HEK293T (cell line): ENCODE measurements at places on chromosomes 5 and 9.

- DNase-seq = peak; percentile 65
Observed at GRCh38 chr5:36696059-36696673, 89.8 kb downstream of the SLC1A3 start.

DNA sequence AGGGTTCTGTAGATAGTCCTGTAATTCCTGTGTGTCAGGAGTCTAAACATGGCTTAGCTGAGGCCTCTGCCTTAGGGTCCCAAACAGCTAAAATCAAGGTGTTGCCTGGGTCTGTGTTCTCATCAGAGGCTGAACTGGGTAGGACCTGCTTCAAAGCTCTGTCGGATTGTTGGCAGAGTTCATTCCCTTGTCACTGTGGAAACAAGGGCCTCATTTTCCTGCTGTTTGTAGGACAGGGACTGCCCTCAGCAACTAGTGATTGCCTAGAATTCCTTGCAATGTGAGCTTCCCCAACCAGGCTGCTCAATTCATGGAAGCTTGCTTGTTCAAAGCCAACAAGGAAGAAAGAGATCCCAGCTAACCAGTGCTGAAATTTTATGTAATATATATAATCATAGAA, 283.2 kb downstream of the DNAH5 start:
- DNase-seq = no peak

DNA sequence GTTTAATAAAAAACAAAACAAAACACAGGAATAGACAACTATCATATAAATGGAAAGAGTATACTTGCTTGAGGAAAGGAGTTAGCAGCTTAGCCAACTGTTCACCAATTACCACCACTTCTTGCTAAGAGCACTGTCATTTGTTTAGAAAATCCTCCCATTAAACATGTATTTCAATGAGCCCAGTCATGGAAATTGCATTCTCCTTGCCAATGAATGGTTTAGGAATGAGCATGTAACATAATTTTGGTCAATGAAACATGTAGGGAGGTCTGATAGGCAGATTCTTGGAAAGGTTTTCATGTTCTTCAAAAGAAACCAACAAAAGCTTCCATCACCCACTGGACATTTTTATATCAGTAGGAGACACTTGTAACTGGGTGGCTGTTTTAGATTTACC, 502.8 kb upstream of the PAPPA start:
- no peak for DNase-seq

GRCh38 chr5:40227366-40227765, 452.3 kb upstream of the PTGER4 start:
- no peak for DNase-seq

GRCh38 chr5:160455600-160455999, 33.9 kb downstream of the PTTG1 start:
- no peak for DNase-seq

DNA sequence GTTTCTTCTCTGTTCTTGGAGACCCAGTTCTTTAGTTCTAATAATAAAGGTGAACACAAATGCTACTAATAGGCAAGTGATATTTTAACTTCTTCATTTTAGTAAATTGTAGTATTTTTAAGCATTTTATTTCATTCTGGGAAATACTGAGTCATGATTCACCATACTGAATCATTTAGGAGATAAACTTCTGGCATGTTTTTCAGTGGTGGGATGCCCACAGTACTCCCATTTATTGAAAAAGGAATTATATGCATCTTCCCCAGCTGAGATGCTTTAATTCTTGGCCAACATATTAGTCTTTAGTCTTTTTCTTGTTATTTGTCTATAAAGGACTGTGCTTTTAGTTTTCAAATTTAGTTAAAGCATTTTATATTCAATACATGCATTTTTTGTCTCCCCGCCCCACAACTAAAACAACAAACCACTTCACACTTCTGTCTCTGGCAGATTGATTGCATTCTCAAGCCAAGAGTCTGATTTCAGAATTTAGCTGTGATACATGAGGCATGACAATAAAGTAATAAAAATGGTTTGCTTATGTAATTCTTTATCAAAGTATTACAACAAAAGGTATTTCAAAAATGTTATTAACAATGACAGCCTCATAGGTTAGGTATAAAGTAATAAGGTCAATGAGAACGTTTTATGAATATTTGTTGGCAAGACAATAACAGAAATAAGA, 125.2 kb upstream of the CDH18 start:
- no peak for DNase-seq

DNA sequence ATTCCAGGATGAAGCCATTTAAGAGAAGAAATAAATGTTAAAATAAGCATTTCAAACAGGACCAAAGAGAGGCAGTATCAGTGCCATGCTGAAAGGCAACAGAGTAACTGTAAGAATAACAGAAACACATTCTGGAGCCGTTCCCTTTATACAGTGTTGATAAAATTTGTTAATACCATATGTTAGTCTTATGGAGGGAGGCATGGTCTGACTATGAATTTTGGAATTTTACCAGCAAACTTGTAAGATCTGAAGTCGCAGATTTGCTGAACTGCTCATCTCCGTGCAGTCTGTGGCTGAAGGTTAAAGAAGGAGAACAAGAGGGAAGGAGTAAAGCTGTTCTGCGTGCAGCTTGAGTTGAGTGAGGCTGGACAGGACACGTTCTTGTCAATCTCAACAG, 508.4 kb downstream of the NFIB start:
- DNase-seq = no peak

DNA sequence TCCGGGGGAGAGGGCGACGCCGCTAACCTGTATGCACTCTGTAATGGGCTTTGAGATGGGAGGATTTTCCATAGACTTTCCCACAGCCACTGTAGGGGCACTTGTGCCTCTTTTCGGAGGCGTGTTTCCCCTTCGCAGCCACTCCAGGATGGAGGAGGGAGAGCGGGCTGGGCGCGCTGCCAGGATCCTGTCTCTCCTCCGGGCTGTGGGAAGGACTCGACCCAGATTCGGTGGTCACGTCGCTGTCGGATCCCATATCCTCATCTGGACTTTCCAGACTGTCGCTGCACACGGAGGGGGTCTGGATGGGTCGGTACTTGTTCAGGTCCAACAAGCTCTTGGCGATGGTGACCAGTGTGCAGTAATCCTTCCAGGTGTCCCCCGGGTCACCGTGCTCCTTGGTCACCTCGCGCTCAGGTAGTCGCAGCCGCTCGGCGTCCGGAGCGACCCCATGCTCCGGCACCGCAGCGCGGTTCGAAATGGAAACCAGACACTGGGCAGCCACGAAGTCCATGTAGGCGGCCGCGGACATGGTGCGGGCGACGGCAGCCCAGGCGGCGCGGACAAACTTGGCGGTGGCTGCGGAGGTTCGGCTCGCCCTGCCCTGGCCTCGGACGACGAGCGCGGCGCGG, 1.5 kb downstream of the KLF9 start:
- no peak for DNase-seq

DNA sequence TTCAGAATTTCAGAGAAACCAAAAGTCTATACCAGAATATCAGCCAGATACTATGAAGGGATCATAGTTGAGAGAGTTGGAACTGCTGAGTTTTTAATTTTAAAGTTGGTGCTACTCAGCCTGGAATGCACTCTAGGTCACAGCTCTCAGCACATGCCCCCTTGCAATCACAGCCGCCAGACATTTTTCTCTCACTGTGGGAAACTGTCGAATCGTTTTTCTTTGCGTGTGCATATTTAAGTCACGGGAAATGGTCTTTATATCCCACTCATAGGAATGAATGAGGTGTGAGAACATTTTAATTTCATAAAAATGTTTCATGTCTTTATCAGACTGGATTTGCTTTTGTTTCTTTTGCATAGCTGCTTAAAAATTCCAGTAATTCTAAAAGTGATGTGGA, 12.2 kb upstream of the SPDL1 start:
- DNase-seq = no peak

DNA sequence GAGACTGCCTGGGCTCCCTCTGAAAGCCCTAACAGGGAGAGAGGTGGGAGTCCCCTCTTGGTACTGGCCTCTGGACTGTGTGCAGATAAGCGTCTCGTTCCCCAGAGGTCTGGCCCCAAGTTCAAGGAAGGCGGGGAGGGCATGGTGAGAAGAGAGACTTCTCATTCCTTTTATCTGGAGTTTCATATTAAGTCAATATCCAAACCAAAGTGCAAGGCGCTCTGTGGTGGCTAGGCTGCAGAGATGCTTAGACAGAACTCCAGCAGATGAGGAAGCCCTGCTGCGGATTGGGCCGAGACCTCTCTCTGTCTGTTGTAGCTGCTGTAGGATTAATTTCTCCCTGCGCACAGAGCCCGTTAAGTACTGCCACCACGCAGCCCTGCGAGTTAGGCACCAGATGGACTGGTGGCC, 16.0 kb downstream of the MVB12B start:
- DNase-seq = no peak

GRCh38 chr9:82720515-82720914, 342.4 kb downstream of the RASEF start:
- no peak for DNase-seq

- DNase-seq = no peak
Observed at GRCh38 chr9:10052916-10053315, 559.9 kb downstream of the PTPRD start.

DNA sequence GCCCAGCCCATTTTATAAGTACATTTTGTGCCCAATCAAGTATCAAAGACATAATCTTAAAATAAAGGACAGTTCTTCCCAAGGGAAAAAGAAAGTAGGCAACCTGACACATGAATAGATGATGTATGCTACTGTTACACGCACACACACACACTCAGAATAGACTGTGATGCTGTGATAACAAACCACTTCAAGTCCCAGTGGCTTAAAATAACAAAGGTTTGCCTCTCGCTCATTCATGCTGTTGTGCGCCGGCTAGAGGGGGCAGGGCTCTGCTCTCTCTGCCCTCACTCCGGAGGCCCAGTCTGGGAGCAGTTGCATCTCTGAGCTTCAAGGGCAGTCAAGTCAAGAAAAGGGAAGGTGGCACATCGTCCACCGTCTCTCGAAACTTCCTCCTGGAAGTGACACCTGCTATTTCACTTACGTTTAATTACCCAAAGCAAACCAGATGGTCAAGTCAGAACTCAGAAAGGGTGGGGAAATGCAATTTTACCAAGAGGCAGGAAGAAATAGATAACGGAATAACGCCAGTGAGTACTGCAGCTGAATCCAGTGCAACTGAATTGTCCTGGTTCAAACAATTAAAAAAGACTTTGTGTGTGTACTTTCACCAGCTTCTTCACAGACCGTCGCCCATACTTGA, 43.3 kb downstream of the ANKRD33B start:
- peak; percentile 53 for DNase-seq

- DNase-seq = no peak
Observed at GRCh38 chr5:55377810-55378209, 70.0 kb downstream of the MTREX start.

DNA sequence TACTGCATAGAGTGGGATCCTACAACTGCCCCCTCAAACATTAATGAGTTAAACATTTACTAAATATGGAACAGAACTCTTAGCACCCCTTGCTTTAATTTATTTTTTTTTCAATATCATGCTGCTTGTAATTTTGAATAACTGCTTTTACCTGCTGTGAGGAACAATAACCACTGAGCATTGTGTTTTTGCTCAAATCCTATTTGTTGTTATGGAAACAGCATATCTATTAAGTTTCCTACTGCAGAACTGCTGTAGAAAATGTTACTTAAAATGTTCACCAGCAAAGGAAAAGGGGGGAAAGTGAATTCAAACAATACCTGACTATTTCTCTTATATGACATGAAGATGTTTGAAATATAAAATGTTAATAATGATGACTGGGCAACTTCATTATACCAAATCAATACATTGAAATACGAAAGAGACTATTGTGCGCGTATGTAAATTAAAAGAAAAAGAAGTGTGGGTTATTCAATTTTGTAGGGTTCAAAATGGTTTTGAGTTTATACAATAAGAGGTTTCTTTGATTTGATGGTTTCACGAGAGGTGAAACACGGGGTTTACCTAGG, 1043.8 kb upstream of the NUDT12 start:
- DNase-seq = no peak

DNA sequence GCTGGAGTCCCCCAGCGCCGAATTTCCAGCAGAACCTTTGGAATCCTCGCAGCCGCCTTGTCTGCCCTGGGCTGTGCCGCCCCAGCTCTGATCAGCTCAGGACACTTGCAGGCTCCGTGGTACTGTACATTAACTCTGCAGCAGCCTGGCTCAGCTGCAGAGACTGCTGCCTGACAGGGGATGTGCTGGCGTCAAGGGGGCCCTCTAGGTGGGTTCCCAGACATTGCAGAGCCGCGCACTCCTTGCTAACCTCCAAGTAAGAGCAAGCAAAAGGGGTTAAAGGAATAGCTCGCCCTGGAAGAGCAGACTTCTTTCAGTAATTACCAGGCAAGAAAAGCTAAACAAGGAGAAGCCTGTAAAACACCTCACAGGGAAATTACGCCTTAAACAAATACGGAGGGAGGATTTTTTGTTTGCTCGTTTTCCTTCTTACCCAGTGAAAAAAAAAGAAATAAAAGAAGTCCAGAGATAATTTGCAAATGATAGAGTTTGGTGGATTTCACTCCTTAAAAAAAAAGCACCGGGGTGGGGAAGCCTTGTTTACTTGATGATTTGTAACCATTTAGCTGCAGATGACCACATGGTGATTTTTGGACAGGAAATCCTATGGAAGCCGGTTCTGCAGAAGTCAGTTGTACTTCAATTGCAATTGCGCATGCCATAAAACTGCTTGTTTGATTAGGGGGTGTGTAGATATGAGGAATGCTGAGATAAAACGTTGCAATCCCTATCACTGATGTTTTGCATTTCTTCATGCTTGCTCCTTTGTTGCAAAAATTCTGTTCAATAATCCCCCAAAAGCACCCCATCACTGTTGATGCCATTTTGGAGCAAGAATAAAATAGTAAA, 305.8 kb downstream of the PDE4D start:
- peak; percentile 66 for DNase-seq

- DNase-seq = no peak
Observed at GRCh38 chr5:144972317-144972716, 801.6 kb downstream of the KCTD16 start.

DNA sequence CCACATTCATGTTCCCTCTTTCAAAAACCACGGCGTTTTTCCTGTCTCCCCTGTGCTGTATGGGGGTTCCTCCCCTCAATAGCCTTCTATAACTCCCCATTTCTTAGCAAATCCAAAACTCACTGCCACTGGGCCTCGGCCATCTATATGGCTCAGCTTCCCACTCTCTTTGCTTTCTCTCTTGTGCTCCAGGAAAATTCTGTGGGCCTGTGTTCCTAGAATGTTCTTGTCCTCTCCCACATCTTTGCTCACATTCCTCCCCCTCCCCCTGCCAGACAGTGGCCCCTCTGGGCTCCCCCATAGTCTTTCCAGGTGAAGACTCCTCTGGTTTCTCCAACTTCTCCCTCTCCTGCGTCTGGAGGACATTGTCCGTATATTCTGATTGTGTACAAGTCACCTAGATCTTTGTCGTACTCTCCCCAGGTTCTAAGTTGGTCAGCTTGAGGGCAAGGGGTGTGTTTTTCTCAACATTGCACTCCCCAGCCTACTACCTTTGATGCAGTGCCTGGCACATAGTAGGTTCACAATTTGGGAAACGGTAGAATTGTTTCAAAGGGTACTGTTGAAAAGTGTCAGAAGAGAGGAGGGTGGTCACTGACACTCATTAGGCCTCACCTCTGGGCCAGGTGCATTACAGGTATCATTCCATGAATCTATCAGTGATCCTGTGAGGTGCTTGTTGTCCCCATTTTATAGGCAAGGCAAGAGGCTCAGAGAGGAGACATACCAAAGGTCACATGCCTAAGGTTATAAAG, 3.7 kb upstream of the DUSP1 start:
- no peak for DNase-seq

GRCh38 chr5:74295676-74296075, 344.9 kb downstream of the ENC1 start:
- DNase-seq = no peak
